Dermis microvascular lymphatic vessel endothelial cell (primary cell): ENCODE measurements at places on chromosomes 4 and X. TPM values are rescaled to one million over a fixed set of nuclear protein-coding genes. Genes with fewer than 3 reads are reported as not detected.

The GLRA2 gene
- not detected in 2 replicates for total RNA-seq

The ZAR1 gene
- not detected in 2 replicates for total RNA-seq

The GLRA3 gene
- total RNA-seq = not detected in 2 replicates

The TRIM61 gene
- total RNA-seq = not detected in 2 replicates

The XAGE2 gene
- total RNA-seq = not detected in 2 replicates

DNA sequence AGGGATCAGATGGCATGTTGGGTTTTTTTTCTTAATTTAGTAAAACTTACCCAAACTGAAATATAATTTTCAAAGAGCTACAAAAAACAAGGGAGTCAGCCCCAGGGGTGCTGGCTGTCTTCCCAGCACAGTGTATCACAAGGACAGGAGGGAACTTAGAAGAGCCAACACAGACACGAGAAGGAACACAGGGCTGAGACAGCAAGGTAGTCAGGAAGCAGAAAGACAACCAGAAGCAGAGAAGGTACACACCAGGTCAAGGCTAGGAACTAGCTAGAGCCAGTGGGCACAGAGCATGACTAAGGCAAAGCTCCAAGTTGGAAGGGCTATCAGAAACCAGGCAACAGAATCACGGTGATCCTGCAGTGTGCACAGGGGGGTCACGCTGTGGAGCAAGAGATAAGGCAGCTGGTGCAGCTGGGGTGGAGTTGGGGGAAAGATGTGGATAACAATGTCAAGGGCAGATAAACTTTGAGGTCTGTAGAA, 168.7 kb downstream of the NR3C2 start:
- peak; percentile 25 for DNase-seq

DNA sequence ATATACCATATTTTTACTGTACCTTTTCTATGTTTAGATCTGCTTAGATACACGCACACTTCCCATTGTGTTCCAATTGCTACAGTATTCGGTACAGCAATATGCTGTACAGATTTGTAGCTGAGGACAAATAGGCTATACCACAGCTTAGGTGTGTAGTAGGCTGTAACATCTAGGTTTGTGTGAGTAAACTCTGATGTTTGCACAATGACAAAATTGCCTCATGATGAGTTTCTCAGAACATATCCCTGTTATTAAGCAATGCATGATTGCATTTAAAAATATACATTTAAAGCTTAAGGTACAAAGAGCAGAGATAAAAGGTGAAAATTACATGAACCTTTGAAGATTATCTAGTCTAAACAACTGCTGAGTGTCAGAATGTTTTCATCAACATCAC, 181.7 kb downstream of the ADGRA3 start:
- DNase-seq = no peak
